ENCODE measurements at places on chromosomes 12 and 14.

- no peak for DNase-seq
Measured at GRCh38 chr12:113314121-113314529, 20.8 kb downstream of the SLC8B1 start.

DNA sequence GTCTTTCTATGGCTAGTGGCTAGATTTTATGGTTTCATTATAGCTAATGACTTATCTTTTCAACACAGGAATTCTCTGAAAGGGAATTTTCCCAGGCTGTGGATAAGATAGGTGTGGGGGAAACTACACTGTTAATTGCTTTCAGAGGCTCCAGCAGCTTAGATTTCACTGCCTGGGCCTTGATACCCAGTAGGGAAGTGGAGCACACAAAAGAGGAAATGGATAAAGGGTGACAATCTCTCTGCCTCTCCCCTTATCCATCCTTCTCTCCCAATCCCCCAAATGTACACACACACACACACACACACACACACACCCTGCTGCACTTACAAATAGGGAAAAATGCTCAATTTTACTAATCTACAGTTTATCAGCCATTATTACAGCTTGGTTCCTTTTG is 19.1 kb downstream of the SIX4 start:
- DNase-seq, result no peak

- peak; percentile 25 for DNase-seq
Measured at GRCh38 chr14:79809849-79810612, 401.3 kb downstream of the DIO2 start.

DNA sequence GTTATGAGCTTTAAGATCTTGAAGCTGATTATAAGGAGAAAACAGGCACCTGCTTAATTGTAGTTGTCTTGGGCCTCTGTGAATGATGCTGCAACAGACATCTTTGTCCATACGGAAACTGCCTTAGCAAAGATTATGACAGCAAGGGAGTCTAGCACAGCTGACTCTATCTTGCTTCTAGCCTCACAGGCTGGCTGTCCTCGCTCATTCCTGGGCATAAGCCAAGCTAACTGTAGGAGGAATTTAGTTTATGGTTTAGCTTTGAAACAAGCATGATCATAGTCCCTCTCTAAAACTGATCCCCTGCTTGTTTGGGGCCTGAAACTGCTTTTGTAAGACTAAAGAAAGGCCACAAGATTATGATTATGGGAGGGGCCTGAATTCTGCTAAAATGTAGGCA is 74.3 kb upstream of the C14orf132 start:
- DNase-seq, result no peak

GRCh38 chr12:76529226-76529918 is 30.2 kb downstream of the OSBPL8 start:
- DNase-seq, result no peak

GRCh38 chr14:20723488-20723887 is 22.2 kb upstream of the EDDM3A start:
- DNase-seq, result no peak

DNA sequence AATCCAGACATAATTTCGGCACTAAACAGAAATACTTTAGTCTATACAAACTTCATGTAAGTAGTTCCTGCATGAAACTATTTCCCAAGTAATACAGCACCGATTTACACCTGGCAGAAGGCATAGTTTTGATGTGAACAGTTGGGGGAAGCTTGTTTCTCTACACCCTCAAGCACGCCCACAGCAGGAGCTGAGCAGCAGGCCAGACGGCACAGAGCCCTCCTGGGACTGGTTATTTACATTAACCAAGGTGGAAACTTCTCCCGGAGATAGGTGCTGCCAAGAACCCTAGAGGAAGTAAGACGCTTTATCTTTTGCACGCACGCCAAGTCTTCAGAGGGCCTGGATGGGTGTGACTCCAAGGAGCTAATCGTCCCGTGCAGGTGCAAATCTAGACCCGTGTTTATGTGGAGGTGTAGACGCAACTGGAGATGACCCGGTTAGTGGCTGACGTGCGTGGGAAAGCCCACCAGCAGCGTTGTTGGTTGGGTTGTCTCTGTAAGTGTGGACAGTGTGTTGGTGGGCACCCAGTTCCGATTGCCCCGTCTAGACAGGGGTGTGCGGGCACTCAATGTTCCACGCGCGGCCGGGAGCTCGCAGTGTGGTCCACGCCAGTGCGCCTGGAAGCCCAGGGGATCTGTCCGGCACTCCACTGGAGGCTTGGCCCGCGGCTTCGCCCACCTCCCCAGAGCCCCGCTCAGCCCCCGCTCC is 767 bp upstream of the TCP11L2 start:
- DNase-seq, result peak; percentile 71

DNA sequence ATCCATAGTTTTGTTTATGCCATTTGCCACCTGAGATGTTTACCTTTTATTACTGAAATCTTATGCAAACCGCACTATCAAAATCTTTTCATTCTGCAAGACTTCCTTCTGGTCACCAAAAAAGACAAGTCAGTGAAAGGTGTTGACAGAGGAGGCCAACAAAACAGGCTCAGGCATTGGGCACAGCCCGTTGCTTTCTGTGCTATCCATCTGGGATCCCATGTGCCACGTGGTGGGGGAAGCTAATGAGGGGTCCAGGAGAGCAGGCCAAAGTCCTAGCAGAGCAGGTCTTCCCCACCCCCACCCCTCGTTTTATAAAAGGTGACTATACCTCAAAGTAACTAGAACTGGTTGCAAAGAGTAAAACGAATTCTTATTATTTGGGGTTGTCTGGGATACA is 1.2 kb downstream of the ALDH1L2 start:
- no peak for DNase-seq

DNA sequence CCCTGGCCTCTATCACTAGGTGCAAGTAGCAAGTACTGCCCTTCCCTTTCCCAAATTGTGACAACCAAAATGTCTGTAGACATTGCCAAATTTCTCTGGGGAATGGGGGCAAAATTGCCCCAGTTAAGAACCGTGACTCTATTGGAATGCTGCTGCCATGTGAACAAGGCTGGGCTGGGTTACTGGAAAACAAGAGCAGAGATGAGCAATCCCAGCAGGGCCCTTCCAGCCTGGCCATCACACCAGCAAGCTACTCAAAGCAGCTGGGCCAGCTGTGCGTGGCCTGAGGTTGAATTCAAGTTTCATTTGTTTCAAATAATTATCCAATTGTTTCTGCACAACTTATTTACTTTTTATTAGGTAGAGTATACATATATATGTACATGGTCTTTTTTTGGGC is 103.4 kb upstream of the PKP2 start:
- DNase-seq, result no peak

- DNase-seq, result no peak
Measured at GRCh38 chr14:33788161-33788560, 162.7 kb downstream of the EGLN3 start.

DNA sequence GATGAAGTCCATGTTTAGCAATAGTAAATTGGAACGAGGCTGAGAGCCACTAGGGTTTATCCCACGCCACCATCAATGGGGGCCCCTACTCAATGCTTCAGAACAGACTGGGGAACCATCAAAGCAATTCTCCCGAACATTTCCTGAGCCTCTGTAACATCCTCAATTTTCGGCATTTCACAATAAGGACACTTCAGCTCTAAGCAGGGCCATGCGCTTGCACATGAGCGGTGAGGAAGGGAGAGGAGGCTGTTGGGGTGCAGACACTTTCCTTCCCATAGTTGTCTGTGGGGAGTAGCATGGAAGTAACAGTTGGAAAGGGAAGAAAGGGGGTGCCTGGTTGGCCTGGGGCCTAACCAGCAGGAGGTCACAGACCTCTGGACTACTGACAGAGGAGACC is 129.9 kb upstream of the PRMT8 start:
- no peak for DNase-seq

- DNase-seq, result no peak
Measured at GRCh38 chr12:49129332-49130150, 1.7 kb downstream of the TUBA1B start.

DNA sequence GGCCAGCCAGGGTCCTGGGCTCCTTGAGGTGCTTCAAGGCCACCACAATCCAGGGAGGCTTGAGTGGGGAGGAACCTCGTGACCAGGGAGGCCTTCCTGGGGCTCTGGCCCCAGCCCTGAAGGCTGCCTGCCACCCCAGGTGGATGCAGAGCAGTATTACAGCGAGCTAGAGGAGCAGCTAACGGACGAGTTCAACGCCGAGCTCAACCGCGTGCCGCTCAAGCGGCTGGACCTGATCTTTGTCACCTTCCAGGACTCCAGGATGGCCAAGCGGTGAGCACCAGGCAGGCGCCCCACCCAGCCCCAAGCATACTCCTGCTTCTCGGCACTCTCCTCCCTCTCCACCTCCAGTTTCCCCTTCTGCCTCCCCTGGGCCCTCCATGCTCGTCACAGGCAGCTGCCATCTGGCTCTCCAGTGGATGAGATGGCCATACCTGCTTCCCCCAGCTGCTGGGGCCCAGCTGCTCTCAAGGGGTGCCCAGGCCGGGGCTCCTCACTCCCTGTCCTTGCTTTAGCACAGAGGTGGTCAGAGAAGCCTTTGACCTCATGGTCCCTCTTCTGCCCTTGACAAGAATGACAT is 30.6 kb downstream of the NGB start:
- no peak for DNase-seq

- DNase-seq, result no peak
Measured at GRCh38 chr12:65990592-65990991, 140.0 kb downstream of the LLPH start.

GRCh38 chr12:13173012-13173932 is 23.3 kb upstream of the EMP1 start:
- peak; percentile 36 for DNase-seq

Measured in ACHN (cell line).